ENCODE measurements at places on chromosomes 16 and 17. TPM values are rescaled to one million over a fixed set of nuclear protein-coding genes. Genes with fewer than 3 reads are reported as not detected.

DNA sequence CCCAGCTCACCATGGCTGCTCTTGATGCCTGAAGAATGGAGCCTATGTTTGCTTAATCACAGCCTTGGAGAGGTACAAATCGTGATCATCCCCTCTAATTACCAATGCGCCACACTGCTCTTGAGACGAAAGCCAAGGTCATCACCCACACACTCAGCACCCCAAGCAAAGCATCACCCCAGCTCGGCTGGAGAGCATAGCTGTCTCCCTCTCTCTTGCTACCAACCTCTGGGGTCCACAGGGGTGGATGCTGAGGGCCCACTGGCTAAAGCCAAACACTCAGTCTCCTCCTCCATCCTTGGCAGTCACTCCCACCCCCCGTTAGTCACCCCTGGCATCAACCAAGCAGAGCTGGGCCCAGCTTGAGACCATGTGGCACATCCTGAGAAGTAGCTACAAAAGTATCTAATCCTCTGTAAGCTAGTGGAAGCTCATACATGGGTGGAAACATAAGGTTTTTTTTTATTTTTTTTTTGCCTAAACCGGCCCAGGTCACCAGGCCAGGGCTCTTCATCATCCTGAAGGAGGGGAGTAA lies 44.8 kb downstream of the PIMREG start:
- DNase-seq = no peak

GRCh38 chr17:36705874-36706731 lies 104.7 kb downstream of the MRM1 start:
- DNase-seq = no peak

- no peak for DNase-seq
These were observed 2.8 kb upstream of the CD2BP2 start for GRCh38 chr16:30357715-30358576.

The C16orf46 gene
- 1.5 TPM for polyA plus RNA-seq

The SLC25A19 gene
- 5.6 TPM for polyA plus RNA-seq

The ENPP7 gene
- 6.0 TPM for polyA plus RNA-seq

GRCh38 chr17:13925579-13925978 lies 143.7 kb upstream of the COX10 start:
- no peak for DNase-seq

- no peak for DNase-seq
These were observed 15.7 kb upstream of the BAHCC1 start for GRCh38 chr17:81379523-81379942.

DNA sequence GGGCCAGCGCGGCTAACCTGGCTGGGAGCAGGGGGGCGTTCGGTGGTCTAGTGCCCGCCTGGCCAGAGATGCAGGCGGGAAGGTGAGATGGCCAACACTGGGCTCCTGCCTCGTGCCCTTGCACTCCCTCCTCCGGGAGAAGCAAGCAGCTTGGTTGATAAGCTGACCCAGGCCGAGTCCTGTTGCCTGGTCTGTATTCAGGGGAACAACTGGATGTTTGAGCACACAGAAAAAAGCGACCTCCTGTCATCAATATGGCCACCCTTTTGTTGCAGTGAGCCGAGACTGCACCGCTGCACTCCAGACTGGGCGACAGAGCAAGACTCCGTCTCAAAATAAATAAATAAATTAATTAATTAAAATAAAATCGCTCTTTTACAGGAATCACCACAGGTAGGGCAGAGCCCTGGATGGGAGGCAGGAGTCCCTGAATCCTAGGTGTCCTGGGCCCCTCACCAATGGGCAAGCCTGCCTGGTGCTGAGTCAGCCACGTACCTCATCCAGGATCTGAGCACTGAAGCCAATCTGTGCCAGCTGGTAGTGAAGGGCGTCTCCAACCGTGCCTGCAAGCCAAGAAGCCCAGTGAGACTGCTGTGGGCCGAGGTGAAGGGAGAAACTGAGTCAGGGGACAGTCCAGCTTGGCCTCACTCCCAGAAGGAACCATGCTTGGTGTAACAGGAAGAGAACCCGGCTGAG lies 31.8 kb downstream of the HASPIN start:
- DNase-seq = no peak

DNA sequence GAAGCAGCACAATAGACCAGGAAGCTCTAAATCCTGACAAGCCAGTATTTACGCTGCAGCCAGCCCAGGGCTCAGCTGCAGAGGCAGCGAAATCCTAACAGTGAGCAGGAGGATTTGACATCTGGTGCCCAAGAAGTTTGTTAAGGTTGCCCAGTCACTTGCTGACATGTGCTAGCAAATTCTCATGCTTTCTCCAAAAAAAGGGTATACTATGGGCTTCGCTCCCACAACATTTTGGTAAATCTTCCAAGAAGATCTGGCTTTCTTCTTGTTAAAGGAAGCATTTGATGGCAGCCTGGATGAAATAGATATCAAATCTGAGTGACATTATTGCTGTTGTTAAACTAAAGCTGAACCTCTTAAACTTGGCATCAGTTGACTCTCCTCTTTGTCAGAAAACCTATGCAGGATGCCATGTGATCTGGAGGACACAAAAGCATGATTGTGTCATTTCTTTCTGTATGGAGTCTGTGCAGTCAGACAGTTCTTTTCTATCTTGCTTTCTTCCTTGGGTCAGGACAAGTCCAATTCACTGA lies 949.7 kb upstream of the RBFOX1 start:
- DNase-seq = no peak

The USP6 gene
- polyA plus RNA-seq = 2.0 TPM

The OTOP3 gene
- polyA plus RNA-seq = not detected

The VMO1 gene
- polyA plus RNA-seq = 0.61 TPM

- no peak for DNase-seq
These were observed 7.7 kb upstream of the AATK start for GRCh38 chr17:81173762-81174155.

GRCh38 chr17:42365136-42365535 lies 23.1 kb downstream of the STAT3 start:
- no peak for DNase-seq

GRCh38 chr17:32495359-32496231 lies 8.8 kb downstream of the CDK5R1 start:
- DNase-seq = no peak

GRCh38 chr16:59274141-59274540 lies 540.0 kb upstream of the GOT2 start:
- DNase-seq = no peak

- no peak for DNase-seq
These were observed 337.4 kb upstream of the HSBP1 start for GRCh38 chr16:83470416-83470815.

The CHST4 gene
- 0.18 TPM for polyA plus RNA-seq

- no peak for DNase-seq
These were observed 218.7 kb downstream of the MRTFB start for GRCh38 chr16:14289692-14290340.

Data from right renal cortex interstitium (tissue), 3 donors.